Progenitor cell of endocrine pancreas (in vitro differentiated cells): ENCODE measurements at places on chromosomes 5 and 9.

DNA sequence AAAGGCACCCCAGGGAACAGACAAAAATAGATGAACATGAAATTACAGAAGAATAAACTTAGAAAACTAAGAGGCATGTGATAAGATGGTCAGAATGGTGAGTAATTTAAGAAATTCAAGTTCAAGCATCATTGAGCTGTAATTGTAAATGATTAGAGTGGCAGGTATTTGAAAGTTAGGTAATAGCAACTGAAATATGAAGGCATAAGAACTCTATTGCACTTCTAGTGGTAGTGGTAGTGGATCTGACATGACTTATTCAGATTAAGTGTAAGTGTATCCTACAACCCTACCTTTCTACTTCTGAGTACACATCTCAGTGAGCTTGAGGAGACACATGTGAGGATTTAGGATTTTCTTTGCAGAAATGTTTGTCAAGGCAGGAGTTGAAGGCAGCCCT is 192.9 kb upstream of the RIOK2 start:
- no peak for DNase-seq

DNA sequence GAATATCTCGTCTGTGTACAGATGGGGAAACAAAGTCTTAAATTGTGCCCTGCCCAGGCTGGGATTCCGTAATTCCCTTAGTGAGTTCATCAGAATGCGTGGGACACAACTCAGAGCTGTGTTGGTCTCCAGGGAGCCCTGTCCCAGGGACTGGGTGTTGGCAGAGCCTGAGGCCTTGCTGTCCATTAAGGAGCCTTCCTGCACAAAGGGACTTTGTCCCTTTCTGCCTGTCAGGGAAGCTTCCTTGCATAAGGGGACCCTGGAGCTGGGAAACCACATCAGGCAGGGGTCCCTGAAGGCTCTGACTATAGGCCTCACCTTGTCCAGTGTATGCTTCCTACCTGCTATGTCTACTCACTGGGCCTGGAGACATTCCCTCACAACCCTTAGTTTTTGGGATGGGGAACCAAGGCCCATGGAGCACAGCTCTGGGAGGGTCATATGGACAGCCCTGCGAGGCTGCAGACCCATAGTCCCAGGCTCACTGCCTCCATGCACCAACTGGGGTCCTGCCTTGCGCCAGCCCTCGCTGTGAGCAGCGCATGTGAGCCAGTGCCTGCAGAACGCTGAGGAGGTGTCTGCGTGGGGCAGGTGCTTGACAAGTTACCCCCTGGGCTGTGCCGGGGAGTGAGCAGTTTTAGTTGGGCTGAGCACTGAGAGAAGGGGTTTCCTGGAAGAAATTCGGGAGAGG is 1.6 kb downstream of the CARD19 start:
- DNase-seq: no peak

DNA sequence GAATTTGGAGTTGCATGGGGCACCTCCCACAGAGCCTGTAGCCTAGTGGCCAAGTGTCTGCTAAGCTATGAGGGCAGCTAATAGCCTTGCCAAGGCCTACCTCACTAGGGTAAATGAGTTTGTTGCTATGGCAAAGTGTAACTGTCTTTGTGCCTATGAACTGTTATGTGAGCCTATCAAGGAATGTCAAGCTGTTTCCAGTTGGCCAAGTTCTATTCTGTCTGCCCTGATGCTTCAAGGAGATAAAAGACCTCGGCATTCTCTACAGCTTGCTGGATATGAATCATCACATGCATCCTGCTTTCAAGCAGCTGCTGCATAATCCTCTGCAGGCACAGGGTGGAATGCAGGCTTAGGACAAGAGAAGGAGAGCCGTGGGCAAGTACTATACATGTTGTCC is 69.8 kb upstream of the CCDC112 start:
- no peak for DNase-seq

DNA sequence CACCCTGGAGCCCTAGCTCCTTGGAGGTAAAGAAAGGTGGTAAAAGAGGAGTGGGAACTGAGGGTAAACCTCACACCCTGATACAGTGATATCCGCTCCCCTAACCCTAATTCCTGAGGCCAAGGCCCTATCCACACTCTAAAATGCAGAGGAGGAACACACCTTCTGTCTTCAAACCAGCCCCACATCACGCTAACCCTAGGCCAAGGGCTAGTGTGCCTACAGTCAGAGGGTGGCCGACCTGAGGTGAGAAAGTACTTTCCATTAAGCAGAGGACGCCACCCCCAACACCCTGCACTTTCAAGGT is 590 bp downstream of the HDAC3 start:
- DNase-seq: no peak

DNA sequence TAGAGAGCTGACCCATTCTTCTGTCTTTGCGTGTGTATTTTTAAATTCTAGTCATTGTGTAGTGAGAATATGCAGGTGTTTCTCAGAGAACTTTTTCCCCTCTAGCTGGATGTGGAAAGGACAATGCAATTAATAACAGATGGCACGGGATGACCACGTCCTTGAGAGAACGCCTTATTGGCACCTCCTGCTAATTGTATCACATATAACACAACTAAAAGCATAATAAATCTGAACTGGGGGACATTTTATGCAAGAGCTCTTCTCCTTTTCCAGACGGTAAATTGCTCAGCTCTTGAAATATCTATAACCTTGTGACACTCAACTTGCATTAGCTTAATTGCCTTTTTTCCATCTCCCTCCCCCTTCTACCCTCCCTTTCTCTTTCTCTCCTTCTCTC is 62.9 kb upstream of the IZUMO3 start:
- DNase-seq: no peak

DNA sequence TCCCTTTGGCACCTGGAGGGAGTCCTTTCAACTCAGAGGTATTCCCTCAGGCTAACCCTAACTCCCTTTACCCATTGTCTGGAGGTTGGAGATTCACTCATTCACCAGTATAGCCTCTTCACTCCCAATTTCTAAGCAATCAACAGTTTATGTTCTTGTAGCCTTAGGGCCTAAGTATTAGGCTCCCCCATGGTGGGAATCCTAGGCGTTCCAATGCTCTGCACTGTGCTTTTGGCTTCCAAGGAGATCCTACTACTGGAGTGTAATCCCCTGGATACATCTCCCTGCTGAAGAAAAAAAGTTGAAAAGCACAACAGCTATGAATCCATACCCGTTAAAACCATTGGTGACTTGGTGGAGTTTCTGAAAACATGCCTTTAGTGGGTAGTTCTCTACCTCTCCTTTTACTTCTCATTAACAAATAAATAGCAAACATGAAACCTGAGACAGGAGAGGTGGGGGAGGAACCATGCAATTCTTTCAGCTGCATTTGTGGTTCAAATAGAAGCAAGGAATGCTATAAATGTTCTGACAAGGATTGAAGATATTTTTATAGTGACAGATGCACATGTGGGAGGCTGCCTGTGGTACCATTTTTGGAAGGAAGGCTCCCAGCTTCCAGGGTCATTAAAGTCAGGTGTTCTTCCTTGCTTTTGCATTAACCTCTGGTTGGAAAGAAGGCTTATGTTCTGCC is 397.1 kb downstream of the DMAC1 start:
- no peak for DNase-seq

- no peak for DNase-seq
Observed at GRCh38 chr5:169009123-169009522, 291.8 kb downstream of the SLIT3 start.

DNA sequence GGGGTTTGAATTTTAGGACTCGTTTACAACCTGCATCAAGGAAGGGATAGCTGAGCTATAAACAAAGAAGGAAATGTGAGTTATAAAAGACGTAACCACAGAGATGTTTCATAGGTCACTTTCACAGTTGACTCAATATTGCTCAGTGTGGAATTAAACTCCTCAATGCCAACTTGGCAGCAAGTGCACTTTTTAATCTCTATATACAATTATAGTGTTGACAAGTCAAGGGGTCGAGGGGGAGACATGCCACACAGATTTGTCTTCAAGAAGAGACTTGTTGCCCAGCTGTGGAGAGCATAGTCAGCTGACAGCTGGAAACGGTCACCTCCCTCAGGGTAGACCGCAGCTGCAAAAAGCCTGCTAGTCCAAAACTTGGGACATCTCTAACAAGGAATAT is 163.4 kb upstream of the DMAC1 start:
- DNase-seq: no peak

DNA sequence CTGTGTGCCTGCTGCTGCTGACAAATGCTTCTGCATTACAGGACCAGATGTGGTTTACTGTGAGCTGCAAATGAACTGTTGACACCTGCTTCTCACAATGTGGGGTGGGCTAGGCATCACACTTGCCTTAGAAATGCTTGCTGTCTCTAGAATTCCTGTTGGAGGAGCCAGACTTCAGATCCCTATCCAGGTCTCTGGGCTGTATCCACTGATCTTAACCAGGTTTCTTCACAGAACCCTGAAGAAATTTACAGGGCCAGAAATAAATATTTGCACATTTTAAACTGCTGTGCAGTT is 255.4 kb downstream of the FAM114A2 start:
- DNase-seq: no peak

DNA sequence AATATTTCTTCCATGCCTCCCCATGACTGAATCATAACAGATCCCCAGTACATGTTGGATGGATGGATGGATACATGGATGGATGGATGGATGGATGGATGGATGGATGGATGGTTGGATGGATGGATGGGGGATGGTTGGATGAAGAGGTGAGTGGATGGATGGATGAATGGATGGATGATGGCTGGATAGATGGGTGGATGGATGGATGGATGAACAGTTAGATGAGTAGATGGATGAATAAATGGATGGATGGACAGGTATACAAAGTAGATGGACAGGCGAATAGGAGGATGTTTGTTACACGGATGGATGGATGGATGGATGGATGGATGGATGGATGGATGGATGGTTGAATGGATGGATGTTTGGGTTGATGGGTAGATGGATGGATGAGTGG is 120.0 kb upstream of the HAND1 start:
- DNase-seq: no peak

DNA sequence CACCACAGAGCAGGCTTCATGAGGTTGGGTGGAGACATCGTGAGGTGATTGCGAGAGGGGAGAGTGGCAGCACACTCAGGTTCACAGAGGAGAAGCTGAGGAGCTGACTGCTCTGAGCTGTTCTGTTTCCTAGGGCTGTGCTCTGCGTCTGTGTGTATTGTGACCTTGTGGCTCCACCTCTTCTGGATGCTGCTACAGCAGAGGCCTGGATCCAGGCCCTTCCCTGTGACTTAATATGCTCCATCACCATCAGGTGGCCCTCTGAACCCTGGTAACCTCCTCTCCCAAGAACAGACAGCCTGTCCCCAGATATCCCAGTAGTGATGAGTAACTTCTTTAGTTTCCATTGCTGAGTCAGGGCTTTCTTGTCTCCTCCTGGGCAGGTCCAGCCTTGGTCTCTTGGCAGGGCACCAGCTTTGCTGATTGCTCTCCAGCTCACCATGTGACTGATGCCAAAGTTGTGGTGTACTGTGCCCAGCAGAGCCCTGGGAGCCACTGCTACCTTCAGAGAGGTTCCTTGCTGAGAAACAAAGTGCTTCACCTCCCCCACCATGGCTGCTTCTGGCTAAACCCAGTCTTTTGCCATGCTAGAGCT is 212.8 kb upstream of the CHD1 start:
- no peak for DNase-seq

DNA sequence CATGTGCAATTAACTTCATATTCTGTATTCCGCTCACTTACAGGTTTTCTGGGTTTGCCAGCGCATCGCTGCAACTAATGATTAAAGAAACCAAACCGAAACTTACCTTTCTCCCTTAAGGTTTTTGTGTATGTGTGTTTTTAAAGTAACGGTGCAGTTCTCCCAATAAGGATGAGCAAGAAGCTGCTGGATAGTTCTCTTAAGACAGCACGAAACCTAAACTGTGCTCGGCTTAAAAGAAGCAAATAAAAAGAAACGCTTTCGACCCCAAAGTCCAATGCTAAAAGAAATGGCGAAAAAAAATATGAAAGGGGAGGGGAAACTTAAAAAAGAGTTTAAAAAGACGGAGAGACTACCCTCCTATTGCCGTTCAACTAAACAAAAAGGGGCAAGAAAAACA is 340 bp downstream of the ELAVL2 start:
- no peak for DNase-seq

DNA sequence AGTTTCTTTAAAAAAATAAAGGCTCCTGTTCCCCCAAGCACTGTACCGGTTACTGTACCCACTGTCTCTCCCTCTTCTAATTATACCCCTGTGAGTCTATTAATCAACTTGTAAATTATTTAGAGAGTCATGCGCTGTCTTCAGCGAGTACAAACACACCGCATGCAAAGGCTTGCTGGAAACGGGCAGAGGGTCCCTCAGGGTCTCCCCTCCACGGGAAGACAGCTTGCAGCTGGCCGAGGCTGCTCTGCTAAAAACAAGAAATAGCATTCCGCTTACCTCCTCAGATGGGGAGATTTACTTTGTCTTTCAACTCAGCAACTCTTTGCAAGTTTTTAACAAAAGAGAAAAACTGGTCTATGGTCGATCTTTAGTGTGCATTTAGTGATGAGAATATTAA is 71.8 kb downstream of the AK8 start:
- DNase-seq: no peak

- DNase-seq: no peak
Observed at GRCh38 chr5:113161806-113162205, 185.2 kb downstream of the DCP2 start.

DNA sequence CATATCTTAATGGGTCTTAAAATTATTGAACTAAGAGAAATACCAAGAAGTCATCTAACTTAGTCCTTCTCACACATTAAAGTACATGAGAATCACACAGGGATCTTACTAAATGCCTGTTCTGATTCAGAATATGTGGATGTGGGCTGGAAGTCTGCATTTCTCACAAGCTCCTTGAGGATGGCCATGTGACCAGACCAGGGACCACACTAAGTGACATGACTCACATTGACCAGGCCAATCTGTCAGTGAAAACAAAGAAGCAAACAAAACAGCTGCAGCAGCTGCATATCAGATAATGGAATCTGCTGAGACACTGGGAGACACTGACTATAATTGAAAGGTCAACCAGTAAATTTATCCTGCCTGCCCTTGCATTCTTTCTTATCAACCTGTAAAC is 110.5 kb downstream of the ADAMTS12 start:
- no peak for DNase-seq

GRCh38 chr5:173829826-173830225 is 58.3 kb upstream of the CPEB4 start:
- no peak for DNase-seq

- DNase-seq: no peak
Observed at GRCh38 chr5:54743581-54743980, 226.0 kb downstream of the SNX18 start.

GRCh38 chr5:146540414-146540813 is 24.4 kb upstream of the GPR151 start:
- DNase-seq: no peak

DNA sequence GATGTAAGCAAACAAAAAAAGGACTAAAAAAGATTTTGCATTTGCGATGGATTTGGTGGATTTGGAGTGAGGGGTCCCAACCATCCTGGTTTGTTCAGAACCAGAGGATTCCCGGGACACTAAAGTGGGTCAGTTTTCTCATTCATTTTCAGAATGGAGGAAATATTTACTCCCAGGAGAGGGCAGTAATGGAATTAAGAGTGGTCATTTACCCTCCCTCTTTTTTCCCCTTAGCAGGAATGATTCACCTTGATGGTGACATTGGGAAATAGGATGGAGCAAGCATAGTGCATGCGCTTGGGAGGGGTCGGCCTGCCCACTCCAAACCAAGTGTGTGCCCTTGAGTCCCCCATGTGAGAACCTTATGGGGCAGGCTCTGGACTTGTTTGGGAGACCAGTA is 164.2 kb upstream of the PUM3 start:
- no peak for DNase-seq
